ENCODE measurements at places on chromosomes 13 and 19. TPM values are rescaled to one million over a fixed set of nuclear protein-coding genes. Genes with fewer than 3 reads are reported as not detected.

DNA sequence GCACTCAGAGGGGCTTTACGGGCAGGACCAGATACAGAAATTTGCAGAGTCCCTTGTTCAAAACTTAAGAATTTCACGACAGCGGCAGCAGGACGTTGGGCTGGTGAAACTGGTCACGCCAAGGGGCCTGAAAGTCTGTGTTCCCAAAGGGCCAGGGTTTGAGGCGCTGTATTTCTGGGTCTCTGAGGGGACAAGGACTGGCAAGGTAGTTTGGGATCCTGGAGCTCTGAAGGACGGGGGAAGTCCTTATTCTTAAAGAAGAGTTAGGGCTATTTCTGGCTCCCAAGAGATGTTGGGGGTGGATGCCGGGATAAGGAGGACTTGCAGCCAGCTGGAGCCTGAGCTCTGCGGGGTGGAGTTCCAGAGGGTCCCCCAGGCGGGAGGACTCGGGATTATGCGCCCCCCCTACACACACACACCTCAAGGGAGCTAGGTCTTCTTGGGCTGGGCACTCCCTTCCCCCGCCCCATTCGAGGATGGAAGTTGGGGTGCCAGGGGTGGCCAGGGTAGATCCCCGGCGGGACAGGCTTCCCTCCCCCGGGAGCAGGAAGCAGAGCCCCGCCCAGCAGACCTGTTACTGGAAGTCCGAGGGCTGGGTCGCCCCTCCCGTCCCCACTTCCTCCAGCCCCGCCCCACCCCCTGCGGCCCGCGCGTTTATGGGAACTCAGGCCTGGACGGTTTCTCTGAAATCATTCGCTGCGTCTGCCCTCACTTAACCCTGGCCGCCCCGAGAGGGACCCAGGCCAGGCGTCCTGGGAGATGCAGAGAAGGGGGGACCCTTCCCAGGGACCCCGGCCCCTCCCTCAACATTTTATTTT, 5.6 kb downstream of the BCL3 start:
- H3K36me3 ChIP-seq: peaks cover 10% of the 10 kb centered on the region
- H3K4me1 ChIP-seq: peaks cover 63% of the 10 kb centered on the region
- H3K27ac ChIP-seq: peak overlapping the region; percentile 84
- H3K27me3 ChIP-seq: no peaks in the 10 kb centered on the region

DNA sequence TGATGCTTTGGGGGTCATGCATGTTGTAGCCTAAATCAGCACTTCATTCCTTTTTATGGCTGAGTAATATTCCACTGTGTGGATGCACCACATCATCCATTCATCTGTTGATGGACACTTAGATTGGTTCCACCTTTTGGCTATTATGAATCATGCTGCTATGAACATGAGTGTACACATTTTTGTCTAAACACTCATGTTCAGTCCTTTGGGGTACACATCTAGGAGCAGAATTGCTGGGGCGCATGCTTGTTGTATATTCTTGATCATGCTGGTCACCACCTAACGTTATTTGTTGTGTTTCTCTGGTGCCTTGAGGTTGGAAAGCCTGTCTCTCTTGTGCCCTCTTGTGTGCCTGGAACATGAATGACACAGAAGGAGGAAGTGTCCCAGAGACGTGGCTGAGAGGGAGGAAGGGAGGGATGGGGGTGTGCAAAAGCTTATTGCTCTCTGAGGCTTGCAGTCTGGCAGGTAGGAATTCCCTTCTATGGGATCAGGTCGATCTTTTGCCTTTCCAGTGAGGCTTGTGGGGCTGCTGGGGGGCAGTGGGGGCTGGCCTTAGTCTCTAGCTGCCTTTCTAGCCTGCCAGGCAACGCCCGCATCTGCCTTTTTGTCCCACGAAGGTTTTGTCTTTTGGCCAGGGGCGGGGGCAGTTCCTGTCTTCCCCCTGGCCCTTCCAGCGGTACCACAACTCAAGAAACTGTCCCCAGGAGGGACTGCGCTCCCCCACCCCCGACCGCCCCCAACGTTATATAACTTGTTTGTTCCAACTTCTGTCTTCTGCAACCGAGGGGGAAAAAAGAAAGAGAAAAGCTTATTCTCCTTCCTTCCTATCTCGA, 7.6 kb downstream of the KLHL26 start:
- H3K36me3 ChIP-seq: peaks cover 3% of the 10 kb centered on the region
- peak overlapping the region; percentile 50 for H3K4me3 ChIP-seq
- H3K27me3 ChIP-seq: no peaks in the 10 kb centered on the region
- peaks cover 35% of the 10 kb centered on the region for H3K4me1 ChIP-seq

DNA sequence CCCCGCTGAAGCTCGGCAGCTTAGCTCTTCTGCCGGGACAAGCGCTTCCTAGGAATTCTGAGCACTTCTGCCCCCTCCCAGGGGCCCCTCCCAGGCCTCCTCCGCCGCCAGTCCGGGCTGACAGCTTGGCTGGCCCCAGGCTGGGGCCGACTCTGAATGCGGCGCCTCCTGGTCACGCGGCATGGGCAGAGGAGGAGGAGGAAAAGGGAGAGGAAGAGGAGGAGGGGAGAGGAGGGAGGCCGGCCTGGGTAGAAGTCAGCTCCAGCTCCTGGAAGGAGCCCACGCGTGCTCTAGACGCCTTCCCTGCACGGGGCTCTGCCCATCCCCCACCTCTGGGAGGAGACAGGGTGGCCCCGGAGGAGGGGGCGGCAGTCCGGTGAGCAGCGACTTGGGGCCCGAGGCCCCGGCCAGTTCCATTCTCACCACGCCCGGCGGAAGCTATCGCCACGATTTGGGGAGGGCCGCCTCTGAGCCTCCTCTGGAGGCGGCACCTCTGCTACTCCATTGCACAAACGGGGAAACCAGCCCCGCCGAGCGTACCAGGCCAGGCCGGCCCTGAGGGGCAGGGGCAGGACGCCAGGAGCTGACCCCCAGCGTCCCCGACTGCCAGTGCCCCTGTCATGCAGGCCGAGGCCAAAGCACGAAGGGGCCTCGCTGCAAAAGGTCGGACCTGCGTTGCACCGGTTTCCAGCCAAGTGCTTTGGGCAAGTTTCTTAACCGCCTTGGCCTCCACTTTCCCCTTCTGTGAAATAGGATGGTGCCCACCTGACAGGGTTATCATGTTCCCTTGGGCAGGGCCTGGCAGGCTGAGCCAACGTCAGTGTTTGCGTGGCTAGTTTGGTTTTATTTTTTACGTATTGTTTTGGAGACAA, 31.6 kb downstream of the CCNE1 start:
- no peaks in the 10 kb centered on the region for H3K27me3 ChIP-seq
- peak overlapping the region; percentile 66 for H3K4me3 ChIP-seq
- no peak for DNase-seq
- peaks cover 5% of the 10 kb centered on the region for H3K4me1 ChIP-seq
- H3K27ac ChIP-seq: no peak overlapping the region
- no peaks in the 10 kb centered on the region for H3K36me3 ChIP-seq

The PCDH17 gene
- 36.0 TPM for total RNA-seq

DNA sequence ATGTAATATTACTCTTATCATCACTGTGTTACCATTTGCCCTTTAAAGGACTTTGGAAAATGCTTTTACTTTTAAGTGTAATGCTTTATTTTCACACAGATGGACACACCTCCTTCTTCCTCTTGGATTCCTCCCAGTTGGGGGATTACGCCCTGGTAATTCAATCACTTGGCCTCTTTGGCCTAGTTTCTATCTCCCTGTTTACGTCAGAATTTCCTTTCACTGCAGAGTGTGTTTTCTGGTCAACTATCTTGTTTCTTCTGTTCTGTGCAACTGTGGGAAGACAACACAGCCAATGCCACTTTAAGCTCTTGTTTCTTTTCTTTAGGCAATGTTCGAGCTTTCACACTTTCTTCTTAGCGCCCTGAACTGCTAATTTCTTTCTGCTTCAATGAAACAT, 257.3 kb upstream of the MAB21L1 start:
- no peaks in the 10 kb centered on the region for H3K27me3 ChIP-seq
- no peaks in the 10 kb centered on the region for H3K4me1 ChIP-seq
- DNase-seq: no peak
- no peak overlapping the region for H3K27ac ChIP-seq
- H3K4me3 ChIP-seq: no peak overlapping the region

DNA sequence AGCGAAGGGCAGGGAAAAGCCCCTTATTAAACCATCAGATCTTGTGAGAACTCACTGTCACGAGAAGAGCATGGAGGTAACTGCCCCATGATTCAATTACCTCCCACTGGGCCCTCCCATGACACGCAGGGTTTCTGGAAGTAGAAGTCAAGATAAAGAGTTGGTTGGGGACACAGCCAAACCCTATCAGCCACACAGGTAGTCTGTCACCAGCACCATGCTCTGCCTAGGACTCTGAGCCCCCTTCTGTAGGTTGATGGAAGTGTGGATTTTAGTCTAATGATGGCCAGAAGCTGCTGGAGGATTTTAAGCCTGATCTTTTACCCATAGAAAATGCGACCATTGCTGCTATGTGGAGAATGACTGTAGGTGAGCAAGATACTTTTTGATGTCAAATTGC, 60.8 kb downstream of the ARHGEF7 start:
- H3K4me1 ChIP-seq: peaks cover 23% of the 10 kb centered on the region
- peak overlapping the region; percentile 92 for H3K27ac ChIP-seq
- no peak overlapping the region for H3K4me3 ChIP-seq

The ZNF552 gene
- total RNA-seq: 6.9 TPM

GRCh38 chr13:50671497-50671850, 172.0 kb downstream of the DLEU7 start:
- no peak overlapping the region for H3K27ac ChIP-seq
- no peaks in the 10 kb centered on the region for H3K4me1 ChIP-seq
- H3K36me3 ChIP-seq: no peaks in the 10 kb centered on the region
- no peak overlapping the region for H3K4me3 ChIP-seq
- no peaks in the 10 kb centered on the region for H3K27me3 ChIP-seq
- no peak for DNase-seq

DNA sequence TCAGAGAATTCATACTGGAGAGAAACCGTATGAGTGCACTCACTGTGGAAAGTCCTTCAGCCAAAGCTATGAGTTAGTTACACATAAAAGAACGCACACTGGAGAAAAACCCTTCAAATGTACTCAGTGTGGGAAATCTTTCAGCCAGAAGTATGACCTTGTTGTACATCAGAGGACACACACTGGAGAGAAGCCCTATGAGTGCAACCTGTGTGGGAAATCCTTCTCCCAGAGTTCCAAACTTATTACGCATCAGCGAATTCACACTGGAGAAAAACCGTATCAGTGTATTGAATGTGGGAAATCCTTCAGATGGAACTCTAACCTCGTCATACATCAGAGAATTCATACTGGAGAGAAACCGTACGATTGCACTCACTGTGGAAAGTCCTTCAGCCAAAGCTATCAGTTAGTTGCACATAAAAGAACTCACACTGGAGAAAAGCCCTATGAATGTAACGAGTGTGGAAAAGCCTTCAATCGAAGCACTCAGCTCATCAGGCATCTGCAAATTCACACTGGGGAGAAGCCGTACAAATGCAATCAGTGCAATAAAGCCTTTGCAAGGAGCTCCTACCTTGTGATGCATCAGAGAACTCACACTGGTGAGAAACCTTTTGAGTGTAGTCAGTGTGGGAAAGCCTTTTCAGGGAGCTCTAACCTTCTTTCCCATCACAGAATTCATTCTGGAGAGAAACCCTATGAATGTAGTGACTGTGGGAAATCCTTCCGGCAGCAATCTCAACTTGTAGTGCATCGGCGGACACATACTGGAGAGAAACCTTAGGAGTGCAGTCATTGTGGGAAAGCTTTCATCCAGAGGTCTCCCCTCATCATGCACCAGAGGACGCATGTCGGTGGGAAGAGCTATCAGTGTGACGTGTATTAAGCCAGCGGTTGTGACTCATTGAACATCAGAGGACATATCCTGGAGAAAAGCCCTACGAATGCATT, 16.5 kb upstream of the ZNF8 start:
- no peak overlapping the region for H3K27ac ChIP-seq
- H3K27me3 ChIP-seq: no peaks in the 10 kb centered on the region

- H3K4me3 ChIP-seq: no peak overlapping the region
- no peak overlapping the region for H3K27ac ChIP-seq
- no peaks in the 10 kb centered on the region for H3K36me3 ChIP-seq
- H3K27me3 ChIP-seq: no peaks in the 10 kb centered on the region
- no peaks in the 10 kb centered on the region for H3K4me1 ChIP-seq
Measured at GRCh38 chr19:28075229-28075628, 1137.7 kb downstream of the UQCRFS1 start.

- no peak overlapping the region for H3K27ac ChIP-seq
- H3K36me3 ChIP-seq: no peaks in the 10 kb centered on the region
- no peak for DNase-seq
- no peaks in the 10 kb centered on the region for H3K27me3 ChIP-seq
Measured at GRCh38 chr13:97935071-97935470, 18.4 kb upstream of the IPO5 start.

DNA sequence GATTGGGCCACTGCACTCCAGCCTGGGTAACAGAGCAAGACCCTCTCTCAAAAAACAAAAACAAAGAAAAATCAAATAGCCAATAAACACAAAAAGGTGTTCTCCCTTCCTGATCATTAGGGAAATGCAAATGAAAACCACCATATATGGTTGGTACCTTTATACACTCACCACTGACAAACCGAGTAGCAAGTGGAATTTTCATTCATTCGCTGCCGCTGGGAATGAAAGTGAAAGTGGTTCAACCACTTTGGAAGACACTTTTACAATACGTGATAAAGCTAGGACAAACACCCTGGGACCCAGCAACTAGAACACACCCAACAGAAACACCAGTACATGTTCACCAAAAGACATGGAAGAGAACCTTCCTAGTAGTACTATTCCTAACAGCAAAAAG, 21.0 kb downstream of the GRIK5 start:
- peaks cover 16% of the 10 kb centered on the region for H3K36me3 ChIP-seq
- H3K4me1 ChIP-seq: no peaks in the 10 kb centered on the region
- no peak overlapping the region for H3K4me3 ChIP-seq
- no peak overlapping the region for H3K27ac ChIP-seq
- no peak for DNase-seq

DNA sequence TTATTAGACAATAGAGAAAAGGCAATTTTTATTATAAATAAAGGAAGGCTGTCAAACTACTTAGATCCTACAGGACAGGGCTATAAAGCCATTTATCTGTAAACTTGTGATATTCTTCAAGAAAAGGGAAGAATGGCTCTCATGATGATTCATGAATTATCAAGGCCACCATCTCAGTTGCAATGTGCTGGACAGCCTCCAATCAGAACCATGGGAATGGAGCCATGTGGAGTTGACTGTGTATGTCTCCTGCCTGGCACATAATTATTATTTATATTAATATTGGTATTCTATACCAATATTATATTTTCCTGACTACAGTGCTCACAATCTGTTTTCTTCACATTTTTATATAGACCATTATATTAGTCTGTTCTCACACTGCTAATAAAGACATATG, 560.5 kb upstream of the MIR17HG start:
- no peaks in the 10 kb centered on the region for H3K27me3 ChIP-seq
- DNase-seq: no peak
- H3K4me1 ChIP-seq: no peaks in the 10 kb centered on the region
- H3K4me3 ChIP-seq: no peak overlapping the region

The INAFM1 gene
- 33.7 TPM for total RNA-seq

The OR7D2 gene
- total RNA-seq: not detected

The LGI4 gene
- 59.3 TPM for total RNA-seq
